Skin of body (tissue), 3 donors: ENCODE measurements at places on chromosomes 2 and 18.
A peak's percentile ranks its signal among the peaks of the same experiment; 100 is the strongest.

GRCh38 chr2:88602022-88602421, 25.2 kb downstream of the EIF2AK3 start:
- DNase-seq, result no peak

GRCh38 chr2:167692936-167693335, 554.5 kb downstream of the STK39 start:
- no peak for DNase-seq

- no peak for DNase-seq
Measured at GRCh38 chr2:120597595-120598193, 138.0 kb upstream of the GLI2 start.

DNA sequence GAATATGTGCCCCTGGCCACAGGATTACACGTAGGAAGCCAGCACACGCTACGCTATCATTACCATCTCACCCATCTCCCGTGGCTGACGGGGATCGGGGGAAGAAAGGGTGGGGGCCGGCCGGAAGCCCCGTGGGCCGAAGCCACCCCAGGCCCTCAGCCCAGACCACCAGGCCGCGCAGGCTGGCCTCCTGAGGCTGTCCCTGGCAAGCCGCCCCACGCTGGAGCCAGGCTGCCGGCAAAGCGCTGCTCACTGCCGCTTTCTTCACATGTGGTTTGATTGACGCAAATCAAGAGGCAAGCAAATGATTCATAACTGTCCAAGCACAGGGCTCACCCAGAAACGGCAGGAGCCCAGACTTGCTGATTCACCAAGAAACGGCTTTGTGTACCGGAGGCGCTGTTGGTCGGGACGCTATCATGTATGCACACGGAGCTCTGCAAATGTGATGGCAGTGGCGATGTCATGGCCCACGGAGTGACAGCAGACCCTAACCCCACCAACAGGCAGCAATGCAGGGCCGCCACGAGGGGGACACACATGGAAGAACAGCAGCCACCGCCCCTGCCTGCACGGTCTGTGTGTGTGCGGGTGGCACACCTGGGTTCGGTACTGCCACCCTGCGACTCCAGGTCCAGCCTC, 125.7 kb downstream of the HDAC4 start:
- peak; percentile 74 for DNase-seq
